Hematopoietic multipotent progenitor cell treated with erythropoietin and hydrocortisone succinate and interleukin-3 and kit ligand, for 8 days (in vitro differentiated cells): ENCODE measurements at places on chromosomes 3 and 15.

- no peak for DNase-seq
Measured at GRCh38 chr3:113185194-113185835, 26.0 kb upstream of the BOC start.

DNA sequence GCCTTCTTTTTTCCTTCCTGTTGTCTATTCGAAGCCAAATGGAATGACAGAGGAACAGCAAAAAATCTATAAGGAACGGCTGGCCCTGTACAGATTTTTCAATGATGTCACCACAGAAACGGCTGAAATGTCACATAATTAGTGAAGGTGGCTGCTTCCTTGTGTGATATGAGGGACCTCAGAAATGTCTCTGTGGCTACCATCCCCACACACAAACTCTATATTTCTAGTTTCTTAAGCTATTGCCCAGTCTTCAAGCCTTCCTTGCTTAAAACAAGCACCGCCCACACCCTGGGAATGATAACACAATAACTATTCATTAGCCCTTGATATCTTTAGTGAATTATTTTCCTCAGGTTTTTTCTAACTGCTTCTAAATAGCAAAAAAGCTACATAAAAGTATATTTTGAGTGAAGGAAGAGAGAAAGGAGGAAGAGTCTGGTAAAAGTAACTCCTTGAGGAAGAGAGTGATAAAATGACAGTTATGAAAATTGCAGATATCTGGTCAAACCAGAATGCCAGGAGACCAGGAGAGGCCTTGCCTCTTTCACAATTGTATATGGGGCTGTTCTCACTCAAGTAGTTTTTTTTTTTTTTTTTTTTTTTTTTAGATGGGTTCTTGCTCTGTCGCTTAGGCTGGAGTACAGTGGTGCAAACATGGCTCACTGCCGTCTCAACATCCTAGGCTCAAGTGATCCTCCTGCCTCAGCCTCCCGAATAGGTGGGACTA lies 38.7 kb downstream of the FMN1 start:
- peak; percentile 24 for DNase-seq

DNA sequence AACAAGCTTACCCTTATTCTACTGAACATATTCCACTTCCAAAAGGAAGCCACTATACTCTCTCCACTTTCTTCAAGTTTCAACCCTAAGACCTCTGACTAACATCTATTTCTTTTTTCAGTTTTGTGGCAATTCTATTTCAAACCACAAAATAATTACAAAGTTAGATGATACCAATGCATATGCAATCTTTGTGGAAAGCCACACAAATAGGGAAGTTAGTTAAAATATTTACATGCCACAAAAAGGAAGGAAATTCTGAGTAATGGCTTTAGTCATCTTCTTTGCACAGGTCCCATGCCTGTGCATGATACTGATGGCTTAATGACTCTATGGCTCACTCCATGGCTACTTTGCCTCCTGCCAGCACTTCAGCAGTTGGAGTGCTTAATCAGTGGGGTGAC lies 57.0 kb upstream of the MCTP2 start:
- peak; percentile 56 for DNase-seq

- no peak for DNase-seq
Measured at GRCh38 chr3:198088421-198088955, 128.5 kb downstream of the LMLN start.

- DNase-seq: peak; percentile 22
Measured at GRCh38 chr3:192851821-192852372, 65.8 kb downstream of the MB21D2 start.

- no peak for DNase-seq
Measured at GRCh38 chr3:184812662-184813042, 686 bp downstream of the VPS8 start.

- DNase-seq: no peak
Measured at GRCh38 chr3:164748626-164749025, 329.7 kb downstream of the SI start.

GRCh38 chr15:69825941-69826818 lies 271.5 kb downstream of the TLE3 start:
- no peak for DNase-seq
